ENCODE measurements at places on chromosomes 1 and 21.

DNA sequence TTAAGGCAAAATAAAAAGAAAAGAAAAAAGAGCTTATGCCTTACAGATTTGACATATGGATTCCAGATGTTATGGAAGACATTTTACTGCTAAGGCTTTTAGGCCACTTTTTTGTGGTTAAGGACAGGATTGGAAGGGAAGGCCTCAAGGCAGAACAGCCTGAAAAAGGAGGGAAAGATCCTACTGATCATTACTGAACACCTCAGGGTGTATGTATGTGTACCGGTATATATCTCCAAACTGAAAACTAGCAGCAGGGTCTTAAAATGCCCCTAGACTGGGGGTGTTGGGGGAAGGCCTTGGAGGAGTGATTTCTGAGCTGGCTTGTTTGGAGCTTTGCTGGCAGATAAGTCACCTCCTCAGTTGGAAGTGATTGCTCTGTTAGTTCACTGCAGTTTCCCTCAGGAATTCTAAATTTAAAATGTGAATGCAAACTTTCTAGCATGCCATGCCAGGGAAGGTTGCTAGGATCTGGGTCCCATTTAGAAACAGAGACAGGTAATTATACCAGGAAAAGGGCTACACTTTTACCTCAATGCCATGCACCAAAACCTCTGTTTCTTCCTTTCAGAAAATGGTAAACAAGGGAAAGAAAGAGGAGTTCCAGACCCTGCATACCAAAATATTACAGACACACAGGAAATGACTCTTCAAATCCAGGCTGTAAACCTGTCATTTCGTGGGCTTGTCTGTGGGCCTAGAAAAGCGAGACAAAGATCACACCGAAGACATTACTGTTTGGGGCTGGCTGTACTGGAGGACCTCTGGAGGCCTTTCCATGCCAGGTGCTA is 15.0 kb downstream of the C1orf52 start:
- no peaks in the 10 kb centered on the region for H3K36me3 ChIP-seq
- H3K27me3 ChIP-seq = no peaks in the 10 kb centered on the region
- DNase-seq = no peak
- H3K27ac ChIP-seq = no peak overlapping the region
- no peak overlapping the region for H3K4me3 ChIP-seq

- DNase-seq = no peak
- peaks cover 100% of the 10 kb centered on the region for H3K36me3 ChIP-seq
- H3K27ac ChIP-seq = no peak overlapping the region
- H3K4me1 ChIP-seq = no peaks in the 10 kb centered on the region
- no peaks in the 10 kb centered on the region for H3K27me3 ChIP-seq
These were observed 13.3 kb downstream of the UTS2 start for GRCh38 chr1:7839526-7839925.

DNA sequence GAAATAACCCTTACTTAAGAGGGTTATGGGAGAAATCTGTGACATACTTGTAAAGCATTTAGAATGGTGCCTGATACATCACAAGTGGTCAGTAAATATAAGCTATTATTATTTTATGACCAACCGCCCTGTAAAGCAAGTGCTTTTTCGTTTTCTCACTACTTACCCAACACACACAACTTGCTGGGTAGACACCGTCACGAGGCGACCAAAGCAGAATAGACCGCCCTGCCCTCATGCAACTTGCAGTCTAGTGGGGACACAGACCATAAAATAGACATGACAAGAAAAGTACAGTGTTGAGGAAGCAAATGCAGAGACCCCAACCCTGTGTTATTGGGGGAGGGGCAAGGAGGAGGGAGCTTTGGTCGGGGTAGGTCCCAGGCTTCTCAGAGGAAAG is 744 bp upstream of the IGSF3 start:
- no peaks in the 10 kb centered on the region for H3K36me3 ChIP-seq
- peaks cover 47% of the 10 kb centered on the region for H3K27me3 ChIP-seq
- no peak overlapping the region for H3K4me3 ChIP-seq

DNA sequence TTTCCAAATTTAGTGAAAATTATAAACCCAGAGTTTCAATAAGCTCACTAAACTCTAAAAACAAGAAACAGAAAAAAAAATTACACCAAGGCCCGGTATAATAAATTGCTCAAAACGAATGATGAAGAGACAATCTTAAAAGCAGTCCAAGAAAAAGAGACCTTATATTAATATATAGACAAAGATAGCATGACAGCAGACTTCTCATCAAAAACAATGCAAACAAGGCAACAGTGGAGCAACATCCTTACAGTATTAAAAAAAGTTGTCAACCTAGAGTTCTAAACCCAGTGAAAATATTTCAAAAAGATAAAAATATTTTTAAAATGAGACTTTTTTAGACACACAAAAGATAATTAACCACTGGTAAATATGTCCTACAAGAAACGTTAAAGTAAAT is 46.7 kb downstream of the KIFAP3 start:
- H3K27ac ChIP-seq = no peak overlapping the region
- no peak overlapping the region for H3K4me3 ChIP-seq
- H3K4me1 ChIP-seq = no peaks in the 10 kb centered on the region
- H3K36me3 ChIP-seq = peaks cover 63% of the 10 kb centered on the region

DNA sequence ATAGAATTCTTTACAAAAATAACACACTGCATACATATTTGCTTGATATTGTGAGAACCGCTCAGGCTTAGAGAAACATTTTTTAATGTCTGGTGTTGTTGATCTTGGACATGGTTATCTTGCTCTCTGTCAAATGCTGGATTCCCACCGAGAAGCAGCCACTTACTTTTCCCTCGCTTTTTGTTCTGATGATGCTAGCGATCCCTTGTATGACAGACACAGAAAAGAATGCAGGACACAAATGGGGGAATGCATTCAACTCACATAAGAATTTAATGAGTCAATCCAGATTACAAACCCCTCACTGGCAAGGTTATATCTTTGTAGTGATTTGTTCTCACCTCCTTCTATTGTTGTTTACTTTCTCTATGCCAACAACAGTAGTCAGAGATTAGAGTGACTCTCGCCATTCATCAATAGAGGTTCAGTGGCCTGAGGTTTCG is 76.8 kb upstream of the AKT3 start:
- DNase-seq = no peak
- H3K4me1 ChIP-seq = peaks cover 16% of the 10 kb centered on the region
- no peaks in the 10 kb centered on the region for H3K27me3 ChIP-seq
- no peak overlapping the region for H3K4me3 ChIP-seq

DNA sequence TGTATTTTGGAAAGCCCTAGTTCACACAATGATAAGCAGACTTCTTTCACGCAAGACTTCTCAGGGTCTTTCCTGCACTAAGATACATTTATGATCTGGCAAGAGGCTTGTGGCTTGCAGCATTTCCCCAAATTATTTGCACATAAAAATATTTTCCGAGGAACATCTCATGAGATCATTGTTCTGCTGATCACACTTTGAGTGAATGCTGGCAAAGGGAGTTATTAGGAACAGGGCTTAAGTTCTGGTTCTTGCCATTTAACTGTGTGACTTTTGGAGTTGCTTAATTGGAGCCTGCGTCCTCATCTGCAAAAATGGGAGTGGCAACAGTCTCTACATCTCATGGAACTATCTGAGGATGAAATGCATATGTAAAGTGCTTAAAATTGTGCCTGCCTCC is 50.2 kb downstream of the GADD45A start:
- no peak overlapping the region for H3K4me3 ChIP-seq
- no peak for DNase-seq
- peak overlapping the region; percentile 75 for H3K27ac ChIP-seq
- H3K36me3 ChIP-seq = no peaks in the 10 kb centered on the region
- H3K4me1 ChIP-seq = peaks cover 49% of the 10 kb centered on the region

DNA sequence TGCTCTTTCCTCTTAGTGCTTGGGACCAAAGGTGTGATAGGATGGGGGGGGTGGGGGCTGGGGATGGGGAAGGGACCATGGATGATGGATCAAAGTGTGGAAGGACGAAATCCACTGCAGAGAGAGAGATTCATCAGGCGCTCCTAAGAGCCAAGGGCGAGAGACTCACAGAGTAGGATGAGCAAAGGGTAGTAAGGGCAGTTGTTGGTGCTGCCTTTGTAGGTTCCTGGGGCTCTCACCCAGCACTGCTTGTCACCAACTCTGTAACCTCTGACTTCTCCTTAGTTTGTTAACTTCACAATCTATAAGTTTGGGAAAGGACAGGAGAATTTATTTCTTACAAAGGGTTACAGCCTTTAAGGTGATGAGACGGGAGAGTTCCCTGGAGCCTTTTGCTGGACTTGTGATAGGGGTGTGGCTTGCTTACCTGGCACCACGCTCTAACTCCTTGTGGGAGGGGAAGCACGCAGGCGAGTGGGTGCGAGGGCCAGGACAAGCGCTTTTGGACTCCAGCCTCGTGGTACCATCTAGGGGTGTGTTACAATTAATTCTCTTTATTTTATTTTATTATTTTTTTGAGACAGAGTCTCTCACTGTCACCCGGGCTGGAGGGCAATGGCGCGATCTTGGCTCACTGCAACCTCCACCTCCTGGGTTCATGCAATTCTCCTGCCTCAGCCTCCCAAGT is 1.6 kb upstream of the PDXK start:
- H3K4me1 ChIP-seq = peaks cover 16% of the 10 kb centered on the region
- no peak overlapping the region for H3K4me3 ChIP-seq
- H3K36me3 ChIP-seq = no peaks in the 10 kb centered on the region
- no peaks in the 10 kb centered on the region for H3K27me3 ChIP-seq

GRCh38 chr1:187244623-187245022 is 415.9 kb downstream of the PLA2G4A start:
- H3K4me3 ChIP-seq = no peak overlapping the region
- no peaks in the 10 kb centered on the region for H3K4me1 ChIP-seq
- DNase-seq = no peak
- no peak overlapping the region for H3K27ac ChIP-seq
- no peaks in the 10 kb centered on the region for H3K27me3 ChIP-seq

- H3K27ac ChIP-seq = no peak overlapping the region
- no peak overlapping the region for H3K4me3 ChIP-seq
- H3K36me3 ChIP-seq = no peaks in the 10 kb centered on the region
- no peaks in the 10 kb centered on the region for H3K4me1 ChIP-seq
These were observed 74.2 kb upstream of the FOXD3 start for GRCh38 chr1:63248216-63248615.

DNA sequence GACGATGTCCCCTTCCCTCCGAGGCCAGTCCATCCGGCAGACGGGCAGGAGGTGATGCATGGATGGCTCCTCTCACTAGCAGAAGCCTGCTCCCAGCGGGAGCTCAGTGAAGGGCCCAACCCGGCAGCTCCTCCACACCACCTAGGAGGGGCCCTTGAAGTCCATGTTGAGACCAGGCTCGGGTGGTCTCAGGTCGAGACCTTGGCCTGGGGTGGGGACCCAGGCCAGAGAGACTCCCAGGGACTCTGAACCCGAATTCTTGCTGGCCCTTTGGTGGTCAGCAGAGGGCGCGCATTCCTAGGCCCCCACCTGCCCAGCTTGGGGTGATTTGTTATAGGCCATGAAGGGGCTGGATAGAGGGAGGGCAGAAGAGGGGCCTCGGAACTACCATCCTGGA is 642 bp upstream of the NT5C1A start:
- H3K27ac ChIP-seq = no peak overlapping the region
- peak overlapping the region; percentile 57 for H3K4me3 ChIP-seq
- no peaks in the 10 kb centered on the region for H3K36me3 ChIP-seq
- H3K27me3 ChIP-seq = peaks cover 4% of the 10 kb centered on the region
- peaks cover 4% of the 10 kb centered on the region for H3K4me1 ChIP-seq
- DNase-seq = no peak
